NCI-H2029 treated with DMSO at 0.1 percent for 48 hours (cell line): ENCODE measurements at places on chromosomes 4 and X.

DNA sequence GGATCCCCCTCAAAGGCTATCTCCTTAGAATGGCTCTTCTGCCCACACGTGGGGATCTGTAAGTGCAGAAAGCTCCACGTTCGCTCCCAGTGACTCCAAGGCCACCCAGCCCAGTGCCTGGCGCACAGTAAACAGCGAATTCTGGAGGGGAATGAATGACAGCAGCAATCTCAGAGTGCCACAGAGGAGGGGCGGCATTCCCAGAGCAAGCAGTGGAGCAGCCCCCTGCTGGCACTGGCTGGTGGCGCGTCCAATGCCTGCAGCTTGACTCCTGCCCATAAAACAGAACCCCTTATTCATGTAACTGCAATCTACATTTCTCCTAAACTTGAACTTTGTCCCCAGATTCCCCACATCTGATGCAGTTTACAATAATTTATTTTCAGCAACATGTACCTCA is 6.9 kb upstream of the HELT start:
- DNase-seq, result no peak

GRCh38 chr4:129131343-129131742 is 35.4 kb downstream of the C4orf33 start:
- DNase-seq, result no peak

DNA sequence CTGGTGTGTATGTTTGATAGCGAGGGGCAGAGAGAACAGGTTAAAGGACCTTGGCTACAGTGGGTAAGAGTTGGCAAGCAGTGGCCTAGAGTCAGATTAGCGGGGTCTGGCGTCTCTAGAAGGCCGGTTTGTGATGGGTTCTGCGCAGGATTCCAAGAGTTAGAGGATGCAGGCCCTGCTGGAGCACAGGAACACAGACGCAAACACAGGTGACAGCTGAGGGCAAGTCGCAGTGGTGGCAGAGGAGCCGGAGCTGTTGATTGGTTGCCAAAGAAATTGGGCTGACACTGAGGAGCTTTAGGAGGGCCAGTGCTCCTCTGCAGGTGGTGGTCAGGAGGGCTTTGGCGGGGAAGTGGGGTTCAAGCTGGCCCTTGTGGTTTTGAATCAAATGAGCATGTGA is 3.8 kb downstream of the TADA2B start:
- no peak for DNase-seq

- no peak for DNase-seq
Measured at GRCh38 chr4:87499403-87500091, 29.6 kb downstream of the SPARCL1 start.

DNA sequence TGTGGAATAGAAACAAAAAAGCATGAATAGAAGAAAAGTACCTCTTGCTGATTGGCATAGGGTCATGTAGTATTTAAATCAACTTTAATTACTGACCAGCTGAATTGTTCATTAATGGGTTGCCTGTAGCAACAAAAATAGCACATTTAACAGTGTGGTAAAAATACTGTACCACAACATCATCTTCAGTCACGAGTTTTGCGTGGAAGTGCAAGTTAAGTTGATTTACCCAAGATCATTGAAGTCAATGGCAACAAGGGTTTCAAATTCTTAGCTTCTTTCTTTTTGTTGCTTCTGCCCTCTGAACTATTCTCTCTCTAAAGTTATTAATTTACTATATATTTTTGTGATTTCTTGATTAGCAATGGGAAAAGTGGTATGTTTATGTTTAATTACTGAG is 526.6 kb downstream of the C4orf33 start:
- no peak for DNase-seq

- no peak for DNase-seq
Measured at GRCh38 chr4:163269166-163269565, 63.2 kb downstream of the NPY1R start.

- no peak for DNase-seq
Measured at GRCh38 chr4:176043838-176044588, 21.6 kb upstream of the WDR17 start.

GRCh38 chr4:28834120-28834519 is 1886.0 kb upstream of the PCDH7 start:
- no peak for DNase-seq

DNA sequence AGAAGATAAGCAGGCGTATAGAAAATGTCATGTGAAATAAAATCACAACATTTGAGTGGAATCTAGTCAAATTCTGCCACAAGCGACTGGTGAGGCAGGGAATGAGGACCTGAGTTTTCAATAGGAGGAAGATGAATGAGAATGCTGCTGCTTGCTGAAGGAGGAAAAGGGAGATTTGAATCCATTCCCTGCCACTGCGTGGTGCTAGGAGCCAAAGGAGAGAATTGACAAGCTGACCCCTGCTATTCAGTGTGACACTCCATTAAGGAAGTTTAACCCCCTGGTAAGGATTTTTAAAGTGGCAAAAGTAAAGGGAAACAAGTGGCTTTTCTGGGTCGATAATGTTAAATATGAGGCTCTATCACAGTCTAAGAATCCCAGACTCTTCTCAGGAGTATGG is 314.0 kb downstream of the NAF1 start:
- DNase-seq, result no peak

DNA sequence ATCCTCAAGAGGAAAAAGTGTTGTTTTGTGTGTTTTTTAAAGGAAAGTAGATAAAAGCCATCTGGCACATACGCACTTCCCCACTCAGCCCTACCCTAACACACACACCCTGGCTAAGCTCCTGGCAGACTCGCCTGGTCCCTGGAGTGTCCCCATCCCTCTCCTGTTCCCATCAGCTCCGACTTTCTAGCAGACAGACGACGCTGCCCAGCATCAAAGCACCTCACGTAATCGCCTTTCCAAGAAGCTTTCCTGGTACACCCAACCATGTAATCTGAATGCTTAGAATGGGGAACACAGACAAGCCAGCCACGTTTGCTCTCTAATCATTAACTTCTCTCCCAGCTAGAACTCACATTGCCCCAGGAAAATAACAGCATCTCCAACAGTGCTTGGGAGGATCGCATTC is 116.2 kb downstream of the AFAP1 start:
- no peak for DNase-seq

DNA sequence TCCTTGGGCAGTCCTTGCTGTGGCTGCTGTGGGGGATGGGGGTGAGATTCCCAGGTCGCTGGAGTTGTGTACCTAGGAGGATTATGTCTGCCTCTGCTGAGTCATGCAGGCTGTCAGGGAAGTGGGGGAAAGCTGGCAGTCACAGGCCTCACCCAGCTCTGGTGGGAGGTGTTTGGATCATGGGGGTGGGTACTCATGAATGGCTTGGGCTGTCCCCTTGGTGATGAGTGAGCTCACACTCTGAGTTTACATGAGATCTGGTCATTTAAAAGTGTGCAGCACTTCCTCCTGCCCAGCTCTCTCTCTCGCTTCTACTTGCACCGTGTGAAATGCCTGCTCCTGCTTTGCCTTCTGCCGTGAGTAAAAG is 24.6 kb upstream of the PDLIM3 start:
- no peak for DNase-seq

- DNase-seq, result no peak
Measured at GRCh38 chr4:8348071-8348470, 78.5 kb downstream of the HTRA3 start.

DNA sequence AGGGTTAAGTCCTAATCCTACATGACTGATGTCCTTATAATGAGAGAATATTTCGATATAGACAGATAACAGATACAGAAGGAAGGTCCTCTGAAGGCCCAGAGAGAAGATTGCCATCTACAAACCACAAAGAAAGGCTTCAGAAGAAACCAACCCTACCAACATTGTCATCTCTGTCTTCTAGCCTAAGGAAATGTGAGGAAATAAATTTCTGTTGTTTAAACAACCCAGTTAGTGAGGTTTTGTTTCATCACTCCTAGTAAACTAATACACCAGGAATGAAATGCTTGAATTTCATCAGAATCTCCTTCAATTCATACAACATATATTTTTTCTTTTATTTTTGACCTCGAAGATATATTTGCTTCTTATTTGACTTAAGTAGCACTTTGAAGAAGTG is 1527.8 kb downstream of the STIM2 start:
- no peak for DNase-seq

DNA sequence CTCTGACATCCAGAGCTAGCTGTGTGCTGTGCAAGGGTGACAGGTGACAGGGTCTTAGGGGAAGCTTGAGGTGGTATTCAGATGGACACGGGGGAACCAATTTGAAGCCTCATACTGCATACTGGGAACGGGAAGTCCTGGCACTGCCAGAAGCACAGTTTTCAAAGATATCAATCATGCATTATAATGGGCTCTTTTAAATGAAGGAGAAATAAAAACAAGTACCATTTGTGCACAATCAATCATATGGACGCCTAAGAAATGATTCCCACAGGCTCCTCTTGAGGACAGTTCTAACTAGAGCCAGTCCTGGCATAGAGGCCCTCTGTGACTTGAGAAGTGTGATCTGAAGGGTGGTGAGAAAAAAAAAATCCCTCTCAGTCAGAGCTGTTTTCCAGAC is 50.9 kb downstream of the TSC22D3 start:
- no peak for DNase-seq

DNA sequence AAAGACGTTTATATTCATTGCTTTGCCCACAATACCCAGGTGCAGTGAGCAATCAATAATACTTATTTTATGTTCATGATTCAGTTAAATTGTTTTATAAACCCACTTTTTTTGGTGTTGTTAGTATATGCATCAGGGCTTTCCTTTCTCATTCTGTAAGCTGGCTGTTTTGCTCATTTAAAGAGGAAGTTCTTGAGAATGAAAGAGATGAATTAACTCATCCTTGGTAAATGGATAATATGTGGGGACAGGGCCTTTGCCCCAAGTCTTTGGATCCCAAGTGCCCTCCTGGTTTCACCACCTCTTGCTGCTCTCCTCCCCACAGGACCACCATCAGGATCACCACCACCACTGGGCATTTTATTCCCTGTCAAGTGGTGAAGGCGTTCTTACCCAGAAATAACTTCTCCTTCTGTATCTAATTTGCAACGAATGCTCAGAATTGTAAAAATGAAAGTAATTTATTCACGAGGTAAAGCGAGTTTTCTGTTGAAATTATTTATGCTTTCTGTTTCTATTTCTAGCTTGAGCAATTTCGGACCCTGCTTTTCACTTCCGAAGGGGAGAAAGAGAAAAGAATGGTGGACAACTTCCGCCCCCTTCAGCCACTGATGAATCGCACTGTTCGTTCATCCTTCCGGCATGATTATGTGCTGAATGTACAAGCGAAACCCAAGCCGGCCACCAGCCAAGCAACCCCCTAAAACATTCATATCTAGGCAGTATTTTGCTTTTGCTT is 8.2 kb upstream of the ZRSR2 start:
- DNase-seq, result no peak

GRCh38 chr4:6225469-6225868 is 25.1 kb upstream of the JAKMIP1 start:
- DNase-seq, result no peak

DNA sequence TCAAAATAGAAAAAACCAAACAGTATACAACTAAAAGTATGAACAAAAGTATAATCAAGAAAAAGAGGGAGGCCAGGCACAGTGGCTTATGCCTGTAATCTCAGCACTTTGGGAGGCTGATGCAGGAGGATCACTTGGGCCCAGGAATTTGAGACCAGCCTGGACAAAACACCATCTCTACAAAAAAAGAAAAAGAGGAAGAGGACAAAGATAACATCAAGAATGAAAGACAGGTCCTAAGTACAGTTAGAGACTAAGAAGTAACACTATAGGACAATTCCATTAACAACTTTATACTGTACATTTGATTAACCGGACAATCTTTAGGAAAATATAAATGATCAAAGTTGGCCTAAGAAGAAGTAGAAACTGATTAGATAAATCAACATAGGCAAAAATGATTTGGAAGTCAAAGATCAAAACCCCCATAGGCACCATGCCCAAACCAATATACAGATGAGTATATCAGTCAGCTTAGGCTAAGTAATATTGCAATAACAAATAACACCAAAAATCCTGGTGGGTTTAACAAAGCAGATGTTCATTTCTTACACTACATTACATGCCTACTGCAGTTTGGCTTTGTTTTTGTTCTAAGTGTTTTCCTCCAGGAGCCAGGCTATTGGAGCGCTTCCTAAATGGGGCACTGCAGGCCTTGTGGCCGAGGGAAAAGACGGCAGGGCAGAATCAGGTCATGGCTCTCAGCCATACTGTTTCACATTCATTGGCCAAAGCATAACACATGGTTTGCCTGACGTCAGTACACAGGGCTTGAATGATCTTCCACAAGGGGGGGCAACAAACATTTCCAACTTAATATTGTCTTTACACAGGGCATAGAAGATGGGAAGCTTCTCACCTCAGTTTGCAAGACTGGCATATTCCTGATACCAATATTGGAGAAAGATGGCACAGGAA is 42.2 kb upstream of the HGFAC start:
- DNase-seq, result no peak

DNA sequence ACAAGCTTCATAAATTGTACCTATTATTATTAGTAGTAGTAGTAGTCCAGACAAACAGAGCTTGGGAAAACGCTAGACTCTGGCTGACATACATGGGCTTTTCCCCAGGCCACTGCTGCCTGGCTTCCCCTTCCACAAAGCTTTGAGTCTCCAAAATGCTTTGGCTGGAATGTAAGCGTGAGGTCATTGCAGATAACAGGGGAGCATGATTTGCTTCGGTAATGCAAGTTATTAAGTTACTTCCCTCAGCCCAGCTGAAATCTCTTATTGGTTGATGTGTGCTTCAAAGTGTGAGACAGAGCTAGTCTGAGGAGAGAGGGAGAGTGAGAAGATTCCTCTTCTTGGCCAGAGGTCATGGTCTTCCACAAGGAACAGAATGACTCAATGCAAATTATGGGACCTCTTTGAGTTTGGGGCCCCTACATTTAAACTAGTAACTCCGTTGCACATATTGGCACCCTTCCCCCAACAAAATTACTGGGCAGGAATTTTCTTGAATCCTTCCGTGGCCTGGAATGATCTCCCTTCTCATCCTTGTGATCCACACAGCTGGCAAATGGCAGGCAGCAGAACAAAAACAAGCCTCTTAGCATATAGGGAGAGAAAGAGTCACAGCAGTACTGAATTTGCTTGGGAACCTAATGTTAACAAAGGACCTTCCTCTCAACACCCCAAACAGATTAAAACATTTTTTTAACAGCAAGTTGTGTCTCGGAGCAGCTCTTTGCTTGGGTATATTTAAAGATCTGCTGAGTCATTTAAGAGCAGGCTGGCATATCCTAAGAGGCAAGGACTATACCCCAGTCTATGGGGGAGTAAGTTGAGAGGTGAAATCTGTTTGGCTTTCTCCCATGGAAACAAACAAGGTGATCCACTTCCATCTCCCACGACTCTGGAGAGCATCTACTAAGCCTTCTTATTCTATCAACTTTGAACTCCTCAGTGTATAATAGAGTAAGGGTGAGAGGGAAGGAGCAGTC is 19.9 kb downstream of the AR start:
- no peak for DNase-seq

- DNase-seq, result no peak
Measured at GRCh38 chr4:16442296-16442695, 216.0 kb upstream of the TAPT1 start.

DNA sequence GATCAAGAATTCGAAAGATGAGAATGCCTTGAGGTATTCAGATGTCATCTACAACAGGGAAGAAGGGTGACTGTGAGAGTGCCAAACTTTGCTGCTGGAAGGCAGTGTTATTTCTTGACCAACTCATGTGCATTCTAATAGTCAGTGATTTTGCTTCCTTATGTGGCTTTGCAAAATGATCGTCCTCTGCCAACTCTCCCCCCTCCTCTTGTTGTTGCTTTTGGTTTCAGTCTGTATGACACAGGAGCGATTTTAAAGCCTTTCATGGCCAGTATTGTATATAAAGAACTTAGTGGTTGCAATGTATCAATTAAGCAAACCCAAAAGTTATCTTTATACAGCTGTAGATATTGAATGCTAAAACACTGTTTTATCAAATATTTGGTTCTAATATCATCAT is 379.1 kb downstream of the IL1RAPL1 start:
- no peak for DNase-seq

GRCh38 chr4:26891054-26891453 is 30.4 kb downstream of the STIM2 start:
- no peak for DNase-seq
